ENCODE measurements at places on chromosomes 1 and 21.
A peak's percentile ranks its signal among the peaks of the same experiment; 100 is the strongest.

DNA sequence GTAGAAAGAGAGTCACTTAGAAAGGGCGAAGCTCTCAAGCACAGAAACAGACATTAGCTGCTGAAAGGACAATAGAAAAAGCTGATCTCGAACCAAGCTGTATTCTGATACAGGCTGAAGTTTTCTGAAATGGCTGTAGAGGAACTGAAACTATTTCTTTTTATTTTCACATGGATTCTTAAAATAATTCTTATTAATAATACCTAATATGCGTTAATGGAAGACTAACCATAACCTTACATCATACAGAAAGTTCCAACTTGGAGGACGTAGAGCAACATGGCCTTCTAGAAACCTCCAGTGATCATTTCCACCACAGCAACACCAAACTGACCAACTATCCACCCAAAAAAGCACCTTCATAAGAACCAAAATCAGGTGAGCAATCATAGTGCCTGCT lies 52.8 kb upstream of the ACADM start:
- no peak for DNase-seq

GRCh38 chr1:40477678-40478053 lies 576 bp downstream of the ZFP69 start:
- no peak for DNase-seq

DNA sequence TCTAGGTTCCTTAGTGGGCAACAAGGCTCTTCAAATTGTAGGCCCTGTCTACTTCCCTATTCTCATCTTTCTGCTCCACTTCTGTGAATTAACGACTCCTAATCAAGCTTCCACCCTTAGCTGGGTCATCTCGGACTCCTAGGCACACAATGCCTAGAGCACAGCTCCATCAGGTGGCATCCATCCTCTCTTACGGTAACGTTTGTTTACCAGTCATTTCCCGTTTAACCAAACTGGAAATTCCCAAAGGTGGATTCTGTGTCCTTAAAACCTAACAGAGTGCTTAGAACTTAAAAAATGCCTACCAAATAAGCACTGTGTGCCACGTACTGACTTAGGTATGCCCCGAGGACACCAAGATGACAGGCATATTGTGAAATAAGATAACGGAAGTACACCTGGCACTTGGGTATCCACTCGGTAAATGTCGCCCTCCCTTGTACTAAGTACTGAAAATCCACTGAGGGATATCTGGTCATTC lies 1.5 kb downstream of the PARP1 start:
- DNase-seq = no peak

DNA sequence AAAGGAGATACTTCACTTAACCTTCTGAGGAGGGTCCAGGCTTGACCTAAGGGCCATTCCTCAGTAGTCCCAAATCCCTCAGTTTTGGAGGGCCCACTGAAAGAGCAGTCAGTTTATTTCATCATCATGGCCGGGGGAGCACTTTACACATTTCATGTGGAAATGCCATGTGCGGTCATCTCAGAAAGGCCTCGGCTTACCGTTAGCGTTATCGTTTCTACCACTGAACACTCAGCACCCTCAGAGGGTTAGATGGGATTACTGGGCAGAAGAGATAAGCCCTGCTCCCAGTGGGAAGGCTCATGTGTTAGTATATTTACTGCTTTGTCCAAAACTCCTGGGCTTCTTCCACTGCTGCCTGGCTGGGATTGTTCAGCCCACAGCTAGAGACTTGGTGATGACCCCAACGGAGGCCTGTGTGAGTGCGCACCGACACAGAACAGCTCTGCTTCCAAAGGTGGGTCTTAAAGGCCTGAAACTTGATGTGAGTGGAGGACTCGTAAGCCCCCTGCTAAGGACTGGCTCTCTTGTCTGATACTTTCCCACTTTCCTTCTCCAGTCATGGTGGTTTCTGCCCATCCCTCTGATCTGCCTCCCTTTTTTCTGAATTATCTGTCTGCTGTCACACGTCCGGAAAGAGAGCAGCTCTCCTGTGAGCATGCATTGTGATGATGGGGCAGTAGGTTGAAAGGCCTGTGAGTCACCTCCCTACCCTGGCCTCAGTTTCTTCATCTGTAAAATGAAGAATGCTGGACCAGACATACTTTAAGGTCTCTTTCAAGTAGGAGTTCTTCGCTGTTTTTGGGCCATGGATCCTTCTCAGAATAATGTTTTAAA lies 284.5 kb downstream of the ASTN1 start:
- no peak for DNase-seq

DNA sequence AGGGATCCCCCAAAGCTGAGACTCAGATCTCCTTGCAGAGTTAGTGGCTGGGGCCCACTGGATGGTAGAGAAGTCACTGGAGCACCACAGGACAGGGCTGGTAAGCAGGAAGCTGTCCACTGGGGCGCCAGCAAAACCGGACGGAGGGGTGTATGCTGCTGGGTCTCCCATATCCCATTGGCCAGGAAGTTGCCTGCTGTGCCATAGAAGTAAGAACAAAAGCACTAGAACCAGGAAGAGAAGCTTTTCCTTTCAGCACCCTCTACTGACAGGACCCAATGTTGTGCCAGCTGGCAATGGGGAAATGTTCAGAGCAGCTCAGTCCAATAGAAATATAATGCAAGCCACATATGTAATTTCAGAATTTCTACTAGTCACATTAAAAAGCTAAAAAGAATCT lies 146.6 kb downstream of the SPATA46 start:
- no peak for DNase-seq

DNA sequence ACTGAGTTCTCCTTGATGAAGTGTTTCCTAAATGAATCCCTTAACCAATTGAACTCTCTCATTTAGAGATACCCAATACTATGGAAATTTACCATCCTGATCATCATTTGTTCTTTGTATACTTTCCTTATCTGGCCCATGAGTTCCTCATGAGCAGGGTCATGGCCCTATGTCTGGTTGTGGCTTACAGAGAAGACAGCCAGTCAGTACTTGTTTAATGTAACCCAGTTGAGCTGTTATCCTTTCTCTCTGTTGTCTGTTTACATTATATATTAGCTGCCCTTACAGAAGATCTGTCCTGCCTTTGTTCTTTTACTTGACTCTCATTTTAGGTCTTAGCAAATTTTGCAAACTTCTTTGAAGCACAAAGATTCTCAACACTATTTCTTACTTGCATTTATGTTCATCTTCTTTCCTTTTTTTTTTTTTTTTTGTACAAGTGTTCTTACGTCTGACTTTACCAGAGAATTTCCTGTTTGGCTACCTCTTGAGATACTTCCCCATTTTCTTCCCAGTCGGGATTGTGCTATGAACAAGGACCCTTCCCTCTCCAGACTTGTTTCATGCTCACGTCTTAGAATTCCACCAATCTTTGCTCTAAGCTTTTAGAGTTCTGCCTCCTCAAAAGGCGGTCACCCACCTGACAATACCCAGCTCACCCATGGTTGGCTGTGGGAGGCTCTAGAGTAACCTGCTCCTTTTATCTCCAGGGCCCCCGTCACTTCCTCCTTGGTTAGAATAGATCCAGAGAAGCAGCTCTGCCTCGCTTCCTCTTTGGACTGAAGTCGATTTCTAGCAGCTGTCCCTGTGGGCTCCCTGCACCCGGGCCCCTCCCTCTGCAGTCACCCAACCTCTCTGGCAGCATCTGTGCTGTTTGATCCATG lies 53.6 kb upstream of the RUNX1 start:
- DNase-seq = no peak

DNA sequence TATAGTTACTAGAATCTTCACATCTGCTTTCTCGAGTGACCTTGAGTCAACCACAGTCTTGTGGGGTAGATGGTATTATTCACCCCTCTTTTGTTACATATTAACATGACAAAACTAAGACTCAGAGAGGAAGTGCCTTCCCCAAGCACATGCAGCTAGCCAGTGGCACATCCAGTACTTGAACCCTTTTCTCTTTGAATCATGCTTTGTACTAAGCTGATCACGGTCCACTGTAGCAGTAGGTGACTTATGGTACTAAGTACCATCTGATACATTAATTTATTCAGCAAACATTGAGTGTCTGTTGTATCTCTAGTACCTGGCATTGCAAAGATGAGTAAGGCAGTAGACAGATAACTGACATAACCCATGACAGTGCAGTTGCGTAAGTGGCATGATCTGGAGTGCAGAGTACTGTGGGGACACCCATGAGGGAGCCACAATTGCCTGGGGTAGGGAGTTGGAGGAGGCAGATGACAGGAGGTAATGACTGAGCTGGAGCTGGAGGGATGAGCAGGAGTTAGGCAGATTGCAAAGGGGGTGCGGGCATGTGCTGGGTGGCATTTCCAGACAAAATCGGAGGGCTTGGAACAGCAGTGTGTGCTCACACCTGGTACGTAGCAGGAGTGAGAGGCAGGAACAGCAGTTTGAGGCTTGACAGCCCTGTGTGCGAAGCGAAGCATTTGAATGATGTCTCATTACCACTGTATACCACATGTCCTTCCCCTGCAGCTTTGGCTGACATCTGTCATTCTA lies 29.8 kb downstream of the UCK2 start:
- peak; percentile 55 for DNase-seq

- no peak for DNase-seq
Observed at GRCh38 chr1:12177999-12178441, 11.2 kb downstream of the TNFRSF1B start.

DNA sequence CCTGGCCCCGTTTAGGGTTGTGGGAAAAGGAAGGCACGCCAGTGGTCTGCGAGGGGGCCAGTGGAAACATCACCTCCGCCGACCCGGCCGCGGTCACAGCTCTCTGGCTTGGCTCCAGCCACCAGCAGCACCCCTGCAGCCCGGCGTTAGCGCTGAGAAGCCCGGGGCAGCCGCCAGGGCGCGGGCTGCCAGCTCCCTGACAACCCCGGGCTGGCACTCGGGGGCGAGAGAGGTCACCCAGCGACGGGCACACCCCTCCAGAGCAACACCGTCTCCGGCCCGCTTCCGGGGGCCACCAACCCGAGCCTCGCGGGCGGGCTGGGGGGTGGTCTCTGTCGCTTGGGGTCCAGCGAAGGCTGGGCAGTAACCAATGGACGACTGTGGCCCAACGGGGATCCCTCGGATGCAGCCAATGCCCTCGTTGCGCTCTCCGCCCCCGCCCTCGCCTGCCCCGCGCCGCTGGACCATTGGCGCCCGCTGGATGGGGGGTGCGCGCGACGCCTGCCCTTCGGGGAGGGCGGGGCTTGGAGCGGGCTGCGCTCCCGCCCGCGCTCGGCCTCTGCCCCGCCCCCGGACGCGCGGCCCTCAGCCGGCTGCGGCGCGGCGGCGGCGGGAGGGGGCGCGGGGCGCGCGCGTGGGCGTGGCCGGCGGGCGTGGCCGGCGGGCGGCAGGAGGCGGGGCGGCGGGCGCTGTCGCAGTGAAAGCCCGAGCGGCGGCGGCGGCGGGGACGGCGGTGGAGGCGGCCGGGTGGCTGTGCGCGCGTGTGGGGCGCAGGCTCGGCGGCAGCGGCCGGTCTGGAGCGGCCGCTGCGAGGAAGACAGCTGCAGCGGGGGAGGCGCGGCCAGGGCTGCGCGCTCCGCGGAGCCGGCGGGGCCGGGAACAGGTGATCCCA lies at the start of gene MAN1C1:
TSS of gene MAN1C1 (plus strand) at position 697 of the 892 bp plus-strand sequence. CDS start 1,007 bp downstream, outside the sequence.
- DNase-seq = peak; percentile 67

DNA sequence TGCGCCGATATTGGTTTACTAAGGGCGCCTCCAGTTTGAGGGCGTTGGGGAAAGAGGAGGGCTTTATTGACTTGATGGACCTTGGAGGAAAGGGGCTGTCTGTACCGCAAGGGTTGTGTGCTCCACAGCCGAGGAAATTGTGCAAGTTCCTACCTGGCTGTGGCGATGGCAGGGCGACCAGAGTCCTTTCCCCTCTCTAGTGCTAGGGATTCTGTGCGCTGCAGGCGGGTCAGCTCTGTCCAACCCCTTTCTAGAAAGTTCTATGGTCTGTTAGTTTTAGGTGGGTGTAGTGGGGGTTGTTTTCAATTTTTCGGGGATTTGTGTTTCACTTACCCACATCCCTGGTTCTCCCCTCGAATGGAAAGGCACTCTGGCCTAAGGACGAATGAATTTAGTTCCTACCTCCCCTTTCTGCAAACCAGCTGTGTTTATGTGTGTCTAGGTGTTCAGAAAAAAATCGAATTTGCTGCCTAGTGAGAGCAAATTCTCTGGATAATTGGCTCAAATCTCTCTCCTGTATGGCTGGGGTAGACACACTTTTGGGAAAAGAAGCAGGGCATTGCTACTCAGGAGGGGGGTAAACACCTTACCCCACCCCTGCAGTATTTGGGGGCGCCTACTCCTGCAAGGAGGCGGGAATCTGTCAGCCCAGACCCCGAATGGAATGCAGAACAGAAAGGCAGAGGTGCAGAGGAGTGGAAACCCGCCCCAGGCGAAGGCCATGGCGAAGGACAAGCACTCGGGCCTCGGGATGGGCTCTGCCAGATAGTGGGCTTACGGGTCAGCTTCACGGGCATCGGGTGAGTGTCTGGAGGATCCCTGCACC lies 2.0 kb downstream of the DMBX1 start:
- DNase-seq = no peak

GRCh38 chr1:224879162-224879803 lies 50.2 kb upstream of the DNAH14 start:
- no peak for DNase-seq

DNA sequence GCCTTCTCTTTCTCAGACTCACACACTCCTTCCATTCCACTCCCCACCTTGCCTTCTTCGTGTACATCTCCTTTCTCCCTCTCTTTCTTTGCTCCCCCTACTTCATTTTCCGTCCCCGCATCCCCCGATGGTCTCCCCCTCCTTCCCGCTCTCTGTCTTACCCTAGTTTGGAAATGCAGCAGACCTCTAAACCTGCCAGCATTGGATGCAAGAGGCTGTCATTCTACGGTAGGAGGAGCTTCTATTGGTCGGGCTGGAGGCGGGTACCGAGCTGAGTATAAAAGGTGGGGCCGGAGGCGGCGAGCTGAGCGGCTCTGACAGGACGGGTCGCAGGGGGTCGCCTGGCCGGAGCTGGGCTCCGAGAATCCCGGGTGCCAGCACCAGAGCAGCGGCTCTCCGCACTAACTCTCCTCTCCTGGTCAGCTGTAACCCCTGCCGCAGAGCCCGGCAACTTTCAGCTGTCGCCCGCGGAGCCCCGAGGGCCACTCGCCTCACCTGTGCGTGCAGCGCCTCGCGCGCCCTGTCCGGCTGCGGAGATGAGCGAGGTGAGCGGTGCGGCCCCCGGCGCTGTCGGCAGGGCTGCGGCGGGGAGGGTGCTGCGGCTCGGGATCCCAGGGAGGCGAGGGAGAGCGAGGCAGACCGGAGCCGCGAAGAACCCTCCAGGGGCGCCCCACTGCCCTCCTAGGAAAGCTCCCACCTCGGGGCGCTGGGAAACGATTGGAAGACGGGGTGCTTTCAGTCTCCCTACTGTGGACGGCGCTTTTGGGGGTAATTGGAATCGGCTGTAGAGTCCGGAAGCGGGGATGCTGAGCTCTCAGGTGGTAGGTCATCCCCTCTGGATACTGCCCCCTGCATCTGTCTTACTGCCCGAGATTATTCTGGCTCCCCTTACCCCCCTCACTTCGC lies at the start of gene PCP4L1:
TSS of gene PCP4L1 (plus strand) at position 307 of the 906 bp plus-strand sequence. CDS start at position 537, 230 bp downstream.
- DNase-seq = no peak

DNA sequence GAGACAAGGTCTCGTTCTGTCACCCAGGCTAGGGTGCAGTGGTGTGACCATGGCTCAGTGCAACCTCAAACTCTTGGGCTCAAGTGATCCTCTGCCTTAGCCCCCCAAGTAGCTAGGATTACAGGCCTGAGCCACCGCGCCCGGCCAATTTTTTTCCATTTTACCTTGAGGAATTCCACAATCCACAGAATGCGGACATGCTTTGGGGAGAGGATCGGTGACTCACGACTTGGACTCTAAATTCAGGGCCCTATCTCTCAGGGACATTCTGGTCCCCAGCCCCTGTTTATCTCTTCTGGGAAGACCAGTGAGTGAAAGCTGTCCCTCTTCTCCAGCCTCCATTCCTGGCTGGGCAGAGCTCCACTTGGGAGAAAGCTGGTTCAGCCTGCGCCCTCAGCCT lies 5.2 kb downstream of the PADI1 start:
- DNase-seq = no peak

- no peak for DNase-seq
Observed at GRCh38 chr1:224203243-224204016, 20.4 kb downstream of the DEGS1 start.

Data from SHP77 treated with DMSO at 0.1 percent for 48 hours (cell line).